T-helper 17 cell (primary cell): ENCODE measurements at places on chromosomes 5 and 9. TPM values are rescaled to one million over a fixed set of nuclear protein-coding genes. Genes with fewer than 3 reads are reported as not detected.
A peak's percentile ranks its signal among the peaks of the same experiment; 100 is the strongest.

GRCh38 chr5:176995896-176996767, 10.4 kb downstream of the UIMC1 start:
- H3K27ac ChIP-seq: peak overlapping the region; percentile 83
- no peaks in the 10 kb centered on the region for H3K36me3 ChIP-seq
- DNase-seq: no peak
- no peak overlapping the region for H3K4me3 ChIP-seq
- no peaks in the 10 kb centered on the region for H3K27me3 ChIP-seq
- H3K4me1 ChIP-seq: peaks cover 27% of the 10 kb centered on the region

DNA sequence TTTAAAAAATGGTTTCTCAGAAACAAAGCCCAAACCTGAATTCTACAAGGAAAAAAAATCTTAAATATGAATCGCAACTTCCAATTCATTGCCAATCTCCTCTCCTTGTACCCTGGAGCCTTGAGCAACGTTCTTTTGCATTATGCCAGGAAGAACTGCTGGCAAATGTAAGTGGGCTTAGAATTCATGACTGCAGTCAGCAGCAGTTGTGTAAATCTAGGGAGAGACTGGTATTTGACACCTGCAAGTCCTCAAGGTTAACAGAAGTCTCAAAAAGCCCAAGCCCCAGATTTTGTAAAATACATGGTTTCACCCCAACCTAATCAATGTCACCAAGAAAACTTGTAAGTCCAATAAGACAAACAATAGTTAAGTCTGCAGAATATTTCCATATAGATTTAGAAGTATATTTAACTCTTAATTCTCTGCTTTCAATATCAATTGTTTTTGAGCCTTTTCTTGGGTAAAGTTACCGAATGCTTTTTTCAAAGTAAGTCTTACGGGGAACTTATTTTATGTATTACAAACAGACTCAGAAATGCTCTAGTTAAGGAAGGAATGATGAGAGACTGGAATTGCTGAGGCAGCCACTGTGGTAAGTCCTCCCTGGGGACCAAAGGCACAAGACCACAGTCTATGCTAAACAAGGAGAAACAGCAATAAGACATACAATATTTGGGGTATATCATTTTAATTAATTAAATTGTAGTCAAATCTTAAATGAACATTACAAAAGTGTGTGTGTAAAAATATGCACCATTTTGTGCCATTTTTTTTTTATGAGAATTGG, 31.3 kb downstream of the ELL2 start:
- no peaks in the 10 kb centered on the region for H3K27me3 ChIP-seq
- DNase-seq: no peak
- H3K36me3 ChIP-seq: peaks cover 2% of the 10 kb centered on the region
- H3K27ac ChIP-seq: no peak overlapping the region
- no peak overlapping the region for H3K4me3 ChIP-seq
- H3K4me1 ChIP-seq: peaks cover 14% of the 10 kb centered on the region

- no peak overlapping the region for H3K4me3 ChIP-seq
- DNase-seq: no peak
- peaks cover 2% of the 10 kb centered on the region for H3K4me1 ChIP-seq
- no peak overlapping the region for H3K27ac ChIP-seq
These were observed 1.3 kb downstream of the OR13J1 start for GRCh38 chr9:35868933-35869332.

GRCh38 chr9:15433661-15434060, 11.0 kb downstream of the SNAPC3 start:
- no peak for DNase-seq
- no peak overlapping the region for H3K4me3 ChIP-seq
- peaks cover 15% of the 10 kb centered on the region for H3K36me3 ChIP-seq
- H3K4me1 ChIP-seq: peaks cover 43% of the 10 kb centered on the region
- peak overlapping the region; percentile 4 for H3K27ac ChIP-seq
- no peaks in the 10 kb centered on the region for H3K27me3 ChIP-seq

DNA sequence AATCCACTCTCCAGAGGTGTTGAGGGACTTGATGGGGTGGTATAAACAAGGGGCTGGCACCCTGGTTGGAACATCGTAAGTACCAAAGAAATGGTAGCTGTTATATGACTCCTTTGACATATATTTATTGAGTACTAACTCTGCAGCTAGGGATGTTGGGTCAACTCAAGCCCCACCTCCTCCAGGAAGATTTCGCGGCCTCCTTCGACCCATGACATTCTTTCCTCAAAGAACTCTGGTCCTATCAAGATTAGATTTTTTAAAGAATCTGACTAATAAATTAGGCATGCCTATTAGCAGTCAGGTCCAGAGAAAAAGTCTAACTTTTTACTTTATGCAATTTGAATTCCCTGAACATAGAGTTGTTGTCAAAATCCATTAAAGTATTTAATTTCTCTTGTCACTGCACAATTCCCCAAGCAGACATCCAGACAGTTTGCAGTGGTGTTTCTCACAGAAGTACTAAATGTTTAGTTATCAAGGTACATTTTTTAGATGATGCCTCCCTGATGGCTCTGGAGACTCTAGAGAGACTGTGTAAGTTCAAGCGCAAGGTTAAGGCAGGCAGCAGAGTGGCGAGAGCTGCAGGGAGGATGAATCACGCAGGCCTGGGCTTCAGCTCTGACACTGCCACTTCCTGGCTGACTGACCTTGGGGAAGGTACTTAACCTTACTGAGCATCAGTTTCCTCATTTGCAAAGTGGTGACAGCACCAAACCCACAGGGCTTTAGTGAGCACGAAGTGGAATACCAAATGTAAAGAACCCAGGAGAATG, 209.6 kb downstream of the TTLL11 start:
- peaks cover 4% of the 10 kb centered on the region for H3K36me3 ChIP-seq
- no peak overlapping the region for H3K27ac ChIP-seq
- H3K4me1 ChIP-seq: no peaks in the 10 kb centered on the region
- H3K27me3 ChIP-seq: peaks cover 7% of the 10 kb centered on the region

GRCh38 chr5:158660726-158661125, 439.0 kb downstream of the EBF1 start:
- H3K27ac ChIP-seq: no peak overlapping the region
- no peaks in the 10 kb centered on the region for H3K4me1 ChIP-seq
- no peak for DNase-seq
- no peaks in the 10 kb centered on the region for H3K27me3 ChIP-seq
- no peaks in the 10 kb centered on the region for H3K36me3 ChIP-seq

DNA sequence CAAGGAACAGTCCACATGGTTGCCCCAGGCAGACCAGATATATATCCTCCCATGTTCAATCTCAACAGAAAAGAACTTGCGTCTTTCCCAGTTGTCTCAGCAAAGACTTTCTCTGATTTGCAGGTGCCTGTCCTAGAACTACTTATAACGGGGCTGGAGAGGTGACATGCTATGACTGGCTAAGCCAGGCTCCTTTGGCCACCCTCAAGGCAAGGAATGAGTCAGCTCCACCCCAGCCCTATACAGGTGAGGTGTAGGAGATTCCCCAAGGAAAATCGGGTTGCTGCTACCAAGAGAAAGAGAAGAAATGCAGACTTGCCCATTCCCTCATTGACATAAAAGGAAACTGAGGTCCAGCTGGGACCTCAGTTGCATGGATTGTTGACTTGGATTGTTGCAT, 127.4 kb downstream of the GALNT10 start:
- H3K27ac ChIP-seq: no peak overlapping the region
- H3K4me3 ChIP-seq: no peak overlapping the region
- peaks cover 8% of the 10 kb centered on the region for H3K4me1 ChIP-seq

GRCh38 chr9:126636983-126637798, 23.5 kb downstream of the LMX1B start:
- no peak overlapping the region for H3K4me3 ChIP-seq
- peaks cover 7% of the 10 kb centered on the region for H3K4me1 ChIP-seq
- H3K36me3 ChIP-seq: peaks cover 4% of the 10 kb centered on the region
- peaks cover 76% of the 10 kb centered on the region for H3K27me3 ChIP-seq
- no peak for DNase-seq

DNA sequence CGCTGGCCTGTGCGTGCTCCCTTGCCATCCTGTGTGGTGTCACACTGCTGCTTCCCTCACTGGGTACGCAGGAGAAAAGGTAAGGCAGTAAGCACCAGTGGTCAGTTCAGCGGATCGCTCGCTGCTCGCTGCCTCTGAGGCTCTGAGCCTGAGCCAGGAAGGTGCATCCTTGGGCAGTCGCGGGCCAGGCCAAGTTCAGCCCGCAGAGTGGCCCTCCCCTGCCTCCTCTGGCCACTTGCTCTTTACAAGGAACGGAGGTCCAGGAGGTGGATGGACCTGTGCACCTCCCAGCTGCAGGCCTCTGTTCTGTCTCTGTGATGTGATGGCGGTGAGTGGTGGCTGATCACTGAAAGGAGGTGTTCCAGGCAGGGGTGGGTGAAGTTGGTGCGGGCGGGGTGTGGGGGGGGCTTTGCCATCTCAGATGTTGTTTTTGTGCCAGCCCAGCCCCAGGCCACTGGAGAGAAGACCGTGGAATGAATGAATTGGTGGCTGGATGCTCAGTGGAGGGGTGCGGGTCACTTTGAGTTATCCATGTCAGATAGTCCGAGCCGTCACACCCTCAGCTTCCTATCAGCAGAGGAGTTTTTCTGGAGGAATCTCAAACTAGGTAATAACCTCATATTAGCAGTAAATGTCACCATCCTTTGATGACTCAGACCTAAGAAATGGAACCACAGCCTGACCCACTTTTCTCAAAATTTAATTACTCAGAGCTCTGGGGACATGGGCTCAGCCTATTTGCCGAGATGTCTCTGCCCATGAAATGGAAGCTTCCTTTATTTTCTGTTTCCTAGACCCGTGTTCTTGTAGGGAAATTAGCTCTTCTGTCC, 7.3 kb downstream of the COL5A1 start:
- H3K4me3 ChIP-seq: peak overlapping the region; percentile 70
- H3K36me3 ChIP-seq: no peaks in the 10 kb centered on the region
- H3K4me1 ChIP-seq: peaks cover 17% of the 10 kb centered on the region
- H3K27ac ChIP-seq: peak overlapping the region; percentile 54
- no peaks in the 10 kb centered on the region for H3K27me3 ChIP-seq

GRCh38 chr5:72937517-72938061, 18.3 kb upstream of the FCHO2 start:
- H3K27me3 ChIP-seq: peaks cover 62% of the 10 kb centered on the region
- H3K4me3 ChIP-seq: no peak overlapping the region
- H3K27ac ChIP-seq: no peak overlapping the region
- peaks cover 3% of the 10 kb centered on the region for H3K4me1 ChIP-seq
- DNase-seq: no peak
- H3K36me3 ChIP-seq: peaks cover 2% of the 10 kb centered on the region

DNA sequence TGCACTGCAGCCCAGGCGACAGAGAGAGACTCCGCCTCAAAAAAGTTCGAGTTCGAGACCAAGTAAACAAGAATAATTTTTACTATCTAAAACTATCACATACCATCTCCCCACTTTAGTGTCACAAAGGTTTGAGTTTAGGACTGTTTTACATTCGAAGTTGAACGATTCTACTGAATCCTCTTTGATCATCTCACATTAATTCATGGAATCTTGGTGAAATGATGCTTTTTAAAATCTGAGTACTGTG, 715 bp upstream of the RPS6 start:
- H3K27me3 ChIP-seq: no peaks in the 10 kb centered on the region
- H3K4me3 ChIP-seq: peak overlapping the region; percentile 98
- H3K36me3 ChIP-seq: peaks cover 14% of the 10 kb centered on the region
- peak overlapping the region; percentile 99 for H3K27ac ChIP-seq

DNA sequence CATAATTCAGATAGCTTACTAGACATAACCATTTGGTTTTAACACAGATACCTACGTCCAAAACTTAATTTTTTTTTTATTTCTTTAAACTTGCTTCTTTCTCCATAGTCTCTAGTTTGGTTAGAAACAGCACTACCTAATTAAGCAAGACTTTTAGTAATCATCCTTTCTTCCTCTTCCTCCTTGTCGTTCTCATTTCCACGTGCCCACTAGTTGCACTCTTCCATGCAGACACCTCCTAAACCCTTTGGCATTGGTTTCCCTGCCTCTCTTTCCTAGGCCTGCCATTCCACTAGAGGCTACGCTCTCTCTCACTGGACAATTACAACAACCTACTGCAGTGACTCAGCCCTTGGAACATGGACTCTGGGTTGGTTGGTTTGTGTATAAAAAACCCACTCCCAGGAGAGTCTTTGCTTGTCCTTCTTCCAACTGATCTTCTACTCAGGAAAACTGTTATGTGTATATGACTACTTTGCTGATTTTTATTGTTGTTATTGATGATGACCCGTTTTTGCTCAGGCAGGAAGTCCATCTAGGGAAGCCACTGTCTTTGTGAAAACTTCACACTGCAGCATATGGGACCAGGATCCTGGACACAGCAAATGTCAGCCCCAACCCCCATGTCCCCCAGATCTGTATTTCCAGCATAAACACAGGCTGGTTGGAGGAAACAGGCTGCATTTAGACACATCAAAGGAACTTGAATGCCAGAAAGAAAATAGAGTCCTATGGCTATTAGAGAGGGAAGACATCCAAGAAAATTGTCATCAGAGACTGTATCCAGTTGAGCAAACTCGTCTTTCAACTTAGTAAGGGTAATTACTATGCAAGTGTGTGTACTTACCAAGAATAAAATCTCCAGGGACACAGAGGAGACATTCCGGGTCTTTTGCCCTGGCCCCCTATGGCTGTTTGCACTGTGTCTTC, 503.2 kb downstream of the GADD45G start:
- peaks cover 4% of the 10 kb centered on the region for H3K4me1 ChIP-seq
- H3K4me3 ChIP-seq: no peak overlapping the region
- DNase-seq: no peak
- H3K27me3 ChIP-seq: peaks cover 19% of the 10 kb centered on the region
- no peak overlapping the region for H3K27ac ChIP-seq

DNA sequence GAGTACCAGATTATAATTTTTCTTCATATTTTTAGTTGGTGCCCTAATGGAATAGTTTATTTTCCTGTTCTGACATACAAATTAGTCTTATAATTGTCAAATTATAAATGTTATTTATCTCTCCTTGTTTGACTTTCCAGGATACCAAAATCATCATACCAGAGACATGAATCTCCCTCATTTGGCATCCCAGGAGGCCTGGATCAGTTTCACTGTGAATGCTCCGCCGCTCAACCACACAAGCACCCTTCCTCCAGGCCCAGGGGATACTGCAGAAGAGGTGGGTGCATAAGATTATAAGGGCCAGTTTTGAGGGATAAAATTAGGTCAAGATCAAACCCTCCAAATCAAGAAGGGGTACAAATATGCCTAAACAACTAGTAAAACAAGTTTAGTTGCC, 1229.3 kb downstream of the CDH12 start:
- DNase-seq: no peak
- no peak overlapping the region for H3K4me3 ChIP-seq
- H3K27me3 ChIP-seq: no peaks in the 10 kb centered on the region
- H3K27ac ChIP-seq: no peak overlapping the region
- H3K4me1 ChIP-seq: no peaks in the 10 kb centered on the region

TMEM215 gene
- total RNA-seq: not detected

PCDHA9 gene
- not detected for total RNA-seq

FBP1 gene
- 3.7 TPM for total RNA-seq

FOXI1 gene
- 0.18 TPM for total RNA-seq

ADAMTS12 gene
- total RNA-seq: not detected

SPZ1 gene
- total RNA-seq: not detected

GLRA1 gene
- not detected for total RNA-seq

SSBP2 gene
- 43.9 TPM for total RNA-seq

SH3GL2 gene
- not detected for total RNA-seq

IFNB1 gene
- not detected for total RNA-seq
